ENCODE measurements at places on chromosomes 11 and 22.

GRCh38 chr11:70255477-70256116 lies 14.9 kb upstream of the PPFIA1 start:
- no peak for DNase-seq

- no peak for DNase-seq
Measured at GRCh38 chr11:130003717-130004001, 1.0 kb upstream of the PRDM10 start.

DNA sequence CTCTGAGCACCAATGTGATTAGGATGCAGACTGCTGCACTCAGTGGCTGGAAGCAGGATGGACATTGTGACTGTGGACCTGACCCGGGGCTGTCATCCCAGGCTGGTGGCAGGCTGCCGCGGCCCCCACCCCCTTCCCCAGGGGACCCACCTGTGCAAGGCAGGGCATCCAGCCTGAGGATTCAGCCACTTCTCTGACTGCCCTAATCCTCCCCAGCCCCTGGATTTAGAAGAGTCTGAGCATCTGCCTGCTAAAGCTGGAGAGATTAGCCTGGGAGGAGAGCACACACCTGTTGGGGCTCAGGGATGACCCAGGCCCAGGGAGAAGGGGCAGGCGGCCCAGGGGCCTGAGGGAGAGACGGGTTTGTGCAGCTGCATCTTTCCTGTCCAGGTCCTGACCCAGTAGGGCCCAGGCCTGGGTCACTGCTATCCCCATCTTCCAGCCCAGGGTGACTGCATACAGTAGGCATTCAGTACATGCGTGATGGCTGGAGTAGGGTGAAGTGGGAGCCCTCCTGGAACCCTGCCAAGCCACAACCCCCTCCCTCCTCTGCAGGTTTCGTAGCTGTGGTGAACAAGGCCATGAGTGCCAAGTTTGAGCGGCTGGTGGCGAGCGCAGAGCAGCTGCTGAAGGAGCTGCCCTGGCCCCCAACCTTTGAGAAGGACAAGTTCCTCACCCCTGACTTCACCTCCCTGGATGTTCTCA lies 12.1 kb downstream of the DPP3 start:
- DNase-seq = no peak

- DNase-seq = no peak
Measured at GRCh38 chr11:133681901-133682300, 149.6 kb upstream of the OPCML start.

- DNase-seq = no peak
Measured at GRCh38 chr11:72410956-72411355, 23.4 kb downstream of the CLPB start.

DNA sequence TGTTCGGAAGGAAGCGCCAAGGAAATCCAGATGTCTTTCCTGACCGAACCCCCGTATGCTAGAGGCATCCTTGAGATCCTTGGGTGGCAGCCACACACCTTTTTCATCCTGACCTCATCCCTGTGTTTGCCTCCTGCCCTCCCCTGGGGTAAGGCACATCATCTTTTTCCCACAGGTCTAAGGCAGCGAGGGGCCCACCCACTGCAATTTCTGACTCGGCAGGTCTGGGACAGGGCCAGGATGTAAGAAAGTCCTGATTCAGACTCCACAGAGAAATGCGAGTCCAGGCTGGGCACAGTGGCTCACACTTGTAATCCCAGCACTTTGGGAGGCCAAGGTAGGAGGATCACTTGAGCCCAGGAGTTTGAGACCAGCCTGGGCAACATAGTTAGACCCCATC lies 10.5 kb downstream of the ZMAT5 start:
- no peak for DNase-seq

GRCh38 chr22:43826142-43827002 lies 14.3 kb upstream of the EFCAB6 start:
- DNase-seq = no peak
